ENCODE measurements at places on chromosomes 13 and 19. TPM values are rescaled to one million over a fixed set of nuclear protein-coding genes. Genes with fewer than 3 reads are reported as not detected.

AP1M2 gene
- 0.87 TPM for total RNA-seq

SIGLEC9 gene
- total RNA-seq = 0.44 TPM

ALOX5AP gene
- total RNA-seq = 0.25 TPM

AKT2 gene
- 104 TPM for total RNA-seq

EXOC3L2 gene
- not detected for total RNA-seq

SBNO2 gene
- 36.5 TPM for total RNA-seq

SULT2B1 gene
- not detected for total RNA-seq

ZNF677 gene
- total RNA-seq = 11.6 TPM

METTL21C gene
- not detected for total RNA-seq

GIPR gene
- not detected for total RNA-seq

PSG2 gene
- total RNA-seq = 0.12 TPM

C13orf42 gene
- not detected for total RNA-seq

CRX gene
- not detected for total RNA-seq

C1QTNF9B gene
- 1.2 TPM for total RNA-seq

CLEC17A gene
- not detected for total RNA-seq

THAP8 gene
- 2.4 TPM for total RNA-seq

SHISA7 gene
- total RNA-seq = not detected

GRK1 gene
- not detected for total RNA-seq

DLEU7 gene
- not detected for total RNA-seq

TMEM86B gene
- total RNA-seq = 1.7 TPM

PLIN4 gene
- total RNA-seq = 4.0 TPM
